ENCODE measurements at places on chromosomes 5 and 9. TPM values are rescaled to one million over a fixed set of nuclear protein-coding genes. Genes with fewer than 3 reads are reported as not detected.

- no peaks in the 10 kb centered on the region for H3K36me3 ChIP-seq
- peak; percentile 72 for DNase-seq
- H3K4me1 ChIP-seq, result peaks cover 9% of the 10 kb centered on the region
- peak overlapping the region; percentile 76 for H3K27ac ChIP-seq
- H3K27me3 ChIP-seq, result no peaks in the 10 kb centered on the region
- no peak overlapping the region for H3K4me3 ChIP-seq
These were observed 92.6 kb downstream of the DPYSL3 start for GRCh38 chr5:147417135-147417813.

DROSHA gene
- total RNA-seq, result 36.5 TPM

DNA sequence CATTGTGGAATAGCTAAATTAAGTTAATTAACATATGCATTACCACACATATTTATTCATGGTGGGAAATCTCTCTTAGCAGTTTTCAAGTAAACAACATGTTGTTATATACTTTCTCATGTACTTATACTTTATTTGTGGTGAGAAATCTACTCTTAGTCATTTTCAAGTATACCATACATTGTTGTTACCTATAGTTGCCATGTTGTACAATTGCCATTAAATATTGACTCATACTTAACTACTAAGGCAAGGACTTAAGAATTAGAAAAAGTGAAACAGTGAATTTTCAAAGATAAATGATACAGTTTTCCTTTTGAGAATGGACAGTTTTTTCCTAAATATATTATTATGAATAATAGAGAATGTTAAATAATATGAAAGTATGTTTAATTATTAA lies 27.7 kb downstream of the UGCG start:
- H3K27ac ChIP-seq, result peak overlapping the region; percentile 60
- H3K4me1 ChIP-seq, result peaks cover 21% of the 10 kb centered on the region
- H3K4me3 ChIP-seq, result no peak overlapping the region
- DNase-seq, result no peak
- no peaks in the 10 kb centered on the region for H3K27me3 ChIP-seq
- peaks cover 3% of the 10 kb centered on the region for H3K36me3 ChIP-seq

AIF1L gene
- total RNA-seq, result not detected

C9orf50 gene
- not detected for total RNA-seq

ADAMTS13 gene
- 4.6 TPM for total RNA-seq

ANKRD18B gene
- not detected for total RNA-seq

- no peaks in the 10 kb centered on the region for H3K27me3 ChIP-seq
- H3K4me3 ChIP-seq, result no peak overlapping the region
- H3K36me3 ChIP-seq, result no peaks in the 10 kb centered on the region
- H3K4me1 ChIP-seq, result no peaks in the 10 kb centered on the region
- DNase-seq, result peak; percentile 18
- H3K27ac ChIP-seq, result no peak overlapping the region
These were observed 118.1 kb downstream of the NUDT12 start for GRCh38 chr5:103444333-103445038.

All from stomach (tissue), 19 donors.